ENCODE measurements at places on chromosomes 16 and 17. TPM values are rescaled to one million over a fixed set of nuclear protein-coding genes. Genes with fewer than 3 reads are reported as not detected.

CISD3 gene
- 4.9 TPM for total RNA-seq

DNAH3 gene
- 0.39 TPM for total RNA-seq

SHISA9 gene
- not detected for total RNA-seq

HLF gene
- 0.74 TPM for total RNA-seq

CDR2L gene
- 15.1 TPM for total RNA-seq

MRPL10 gene
- total RNA-seq = 79.1 TPM

MIF4GD gene
- 35.6 TPM for total RNA-seq

KRTAP4-6 gene
- total RNA-seq = not detected

NTN3 gene
- total RNA-seq = 9.4 TPM

KREMEN2 gene
- 3.9 TPM for total RNA-seq

NAA38 gene
- 130 TPM for total RNA-seq

C17orf107 gene
- 7.4 TPM for total RNA-seq

PLD2 gene
- total RNA-seq = 15.0 TPM

CHST5 gene
- total RNA-seq = 0.66 TPM

SNX20 gene
- not detected for total RNA-seq

- H3K27ac ChIP-seq = no peak overlapping the region
- no peaks in the 10 kb centered on the region for H3K4me1 ChIP-seq
- H3K27me3 ChIP-seq = peaks cover 89% of the 10 kb centered on the region
- no peaks in the 10 kb centered on the region for H3K36me3 ChIP-seq
- DNase-seq = no peak
- H3K4me3 ChIP-seq = no peak overlapping the region
Measured at GRCh38 chr17:9001559-9001958, 19.8 kb upstream of the NTN1 start.

- no peaks in the 10 kb centered on the region for H3K4me1 ChIP-seq
- no peak for DNase-seq
- no peak overlapping the region for H3K27ac ChIP-seq
- no peak overlapping the region for H3K4me3 ChIP-seq
- peaks cover 64% of the 10 kb centered on the region for H3K27me3 ChIP-seq
Measured at GRCh38 chr17:6067060-6067459, 3.1 kb upstream of the WSCD1 start.

- no peak for DNase-seq
- H3K27ac ChIP-seq = no peak overlapping the region
- H3K4me1 ChIP-seq = peaks cover 20% of the 10 kb centered on the region
- H3K27me3 ChIP-seq = no peaks in the 10 kb centered on the region
Measured at GRCh38 chr16:67457611-67458010, 23.3 kb downstream of the ATP6V0D1 start.

DNA sequence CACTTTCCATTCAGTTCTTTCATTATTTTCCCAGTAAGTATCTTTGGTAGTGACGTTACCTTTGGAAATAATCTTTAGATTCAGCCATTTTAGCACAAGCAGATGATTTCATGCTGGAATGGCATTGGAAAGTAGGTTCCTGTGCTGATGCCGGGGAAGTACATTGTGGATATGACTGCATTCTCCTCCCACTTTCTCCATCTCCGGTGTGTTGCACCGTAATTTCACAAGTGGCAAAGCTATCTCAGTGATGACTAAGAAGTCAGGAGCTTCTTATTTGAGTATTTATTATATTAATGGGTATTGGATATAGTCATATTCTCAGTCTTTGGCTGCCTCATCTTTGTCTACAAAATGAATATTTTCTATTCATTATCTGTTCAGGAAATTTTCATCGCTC is 69.8 kb downstream of the MRTFB start:
- no peak for DNase-seq
- no peak overlapping the region for H3K27ac ChIP-seq
- no peaks in the 10 kb centered on the region for H3K36me3 ChIP-seq
- no peak overlapping the region for H3K4me3 ChIP-seq
- H3K4me1 ChIP-seq = peaks cover 10% of the 10 kb centered on the region

- H3K27me3 ChIP-seq = peaks cover 5% of the 10 kb centered on the region
- H3K4me3 ChIP-seq = no peak overlapping the region
- no peaks in the 10 kb centered on the region for H3K36me3 ChIP-seq
- no peak overlapping the region for H3K27ac ChIP-seq
- no peak for DNase-seq
- H3K4me1 ChIP-seq = no peaks in the 10 kb centered on the region
Measured at GRCh38 chr17:43914451-43914850, 7.1 kb upstream of the MPP2 start.

GRCh38 chr17:55576237-55576995 is 65.2 kb upstream of the SMIM36 start:
- DNase-seq = peak; percentile 76
- no peaks in the 10 kb centered on the region for H3K27me3 ChIP-seq
- H3K36me3 ChIP-seq = no peaks in the 10 kb centered on the region

- no peaks in the 10 kb centered on the region for H3K36me3 ChIP-seq
- no peak overlapping the region for H3K4me3 ChIP-seq
- no peaks in the 10 kb centered on the region for H3K27me3 ChIP-seq
- H3K27ac ChIP-seq = no peak overlapping the region
- no peak for DNase-seq
Measured at GRCh38 chr16:76278086-76278485, 885 bp downstream of the CNTNAP4 start.

DNA sequence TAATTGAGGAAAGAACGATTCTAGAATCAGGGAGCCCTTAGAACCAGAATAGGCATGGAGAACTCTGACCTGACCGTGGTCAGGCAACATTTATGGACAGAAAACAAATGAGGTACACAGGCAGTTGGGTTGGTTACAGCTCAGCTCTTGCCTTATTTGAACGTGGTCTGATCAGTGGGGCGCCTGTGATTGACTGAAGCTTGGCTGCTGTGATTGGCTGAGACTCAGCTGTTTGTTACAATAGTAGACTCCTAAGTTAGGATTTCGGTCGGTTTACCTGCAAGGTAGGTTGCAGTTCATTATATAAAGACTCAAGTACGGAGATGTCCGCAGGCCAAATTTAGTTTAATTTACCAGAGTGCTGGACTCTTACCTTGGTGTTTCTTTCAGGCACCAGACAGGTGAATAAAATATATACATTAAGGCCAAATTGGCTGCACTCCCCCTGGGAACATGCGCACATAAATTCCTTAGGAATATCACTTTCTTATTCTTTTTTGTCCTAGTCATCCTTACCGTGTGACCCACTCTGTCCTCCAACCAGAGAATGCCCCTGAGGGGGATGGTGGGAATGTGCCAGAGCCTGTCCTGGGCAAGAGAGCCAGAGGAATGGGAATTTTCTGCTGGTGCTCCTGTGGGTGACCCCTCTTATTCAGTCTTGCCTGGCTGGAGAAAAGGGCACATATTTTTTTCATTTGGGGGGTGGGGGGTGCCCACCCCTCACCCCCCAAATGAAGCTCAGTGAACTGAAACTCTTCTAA is 7.5 kb upstream of the CSNK2A2 start:
- no peak for DNase-seq
- no peaks in the 10 kb centered on the region for H3K4me1 ChIP-seq
- H3K36me3 ChIP-seq = no peaks in the 10 kb centered on the region
- no peak overlapping the region for H3K4me3 ChIP-seq
- no peaks in the 10 kb centered on the region for H3K27me3 ChIP-seq
- no peak overlapping the region for H3K27ac ChIP-seq

DNA sequence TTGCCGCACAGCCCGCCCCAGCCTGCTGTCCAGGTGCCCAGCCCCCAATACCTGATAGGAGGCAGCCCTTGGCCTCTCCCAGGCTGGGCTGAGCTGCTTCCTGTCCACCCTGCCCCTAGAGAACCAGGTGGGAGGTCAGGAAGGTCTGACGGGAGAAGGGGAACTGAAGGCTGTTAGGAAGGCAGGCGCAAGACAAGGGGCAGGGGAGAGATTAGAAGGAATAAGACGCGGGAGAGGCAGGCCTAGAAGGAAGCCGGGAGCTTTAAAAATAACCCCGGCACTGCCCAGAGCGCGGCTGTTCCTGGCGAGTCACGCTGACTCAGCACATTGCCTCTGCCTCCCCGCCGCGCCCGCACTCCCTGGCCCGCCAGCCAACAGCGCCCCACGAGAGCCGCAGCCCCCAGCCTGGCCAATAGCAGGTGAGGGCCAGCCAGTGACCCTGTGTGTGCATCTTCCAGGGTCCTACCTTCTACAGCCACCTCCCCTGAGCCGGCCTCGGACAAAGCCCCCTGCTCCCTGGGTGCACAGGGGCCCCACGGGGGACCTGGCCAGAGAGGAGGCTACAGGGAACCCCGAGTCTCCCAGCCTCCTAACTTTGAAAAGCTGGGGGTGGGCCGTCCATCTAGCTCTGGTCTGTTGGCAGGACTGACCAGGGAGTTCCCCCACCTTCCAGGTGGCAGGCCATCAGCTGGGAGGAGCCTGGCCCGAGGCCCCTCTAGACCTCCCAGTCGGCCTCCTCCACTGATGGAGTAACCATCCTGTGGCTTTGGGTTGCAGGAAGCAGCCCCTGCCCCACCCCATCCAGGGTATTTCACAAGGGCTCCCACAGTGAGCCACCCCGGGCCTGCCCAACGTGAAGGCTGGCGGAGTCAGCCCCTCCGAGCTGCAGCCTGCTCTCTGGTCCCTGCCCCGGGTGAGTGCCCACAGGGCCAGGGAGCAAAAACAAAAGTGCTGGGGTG is 4.0 kb downstream of the MAFG start:
- peaks cover 7% of the 10 kb centered on the region for H3K36me3 ChIP-seq
- no peaks in the 10 kb centered on the region for H3K27me3 ChIP-seq
- H3K4me1 ChIP-seq = peaks cover 25% of the 10 kb centered on the region
- peak; percentile 90 for DNase-seq
- H3K27ac ChIP-seq = peak overlapping the region; percentile 87
- H3K4me3 ChIP-seq = peak overlapping the region; percentile 13

DNA sequence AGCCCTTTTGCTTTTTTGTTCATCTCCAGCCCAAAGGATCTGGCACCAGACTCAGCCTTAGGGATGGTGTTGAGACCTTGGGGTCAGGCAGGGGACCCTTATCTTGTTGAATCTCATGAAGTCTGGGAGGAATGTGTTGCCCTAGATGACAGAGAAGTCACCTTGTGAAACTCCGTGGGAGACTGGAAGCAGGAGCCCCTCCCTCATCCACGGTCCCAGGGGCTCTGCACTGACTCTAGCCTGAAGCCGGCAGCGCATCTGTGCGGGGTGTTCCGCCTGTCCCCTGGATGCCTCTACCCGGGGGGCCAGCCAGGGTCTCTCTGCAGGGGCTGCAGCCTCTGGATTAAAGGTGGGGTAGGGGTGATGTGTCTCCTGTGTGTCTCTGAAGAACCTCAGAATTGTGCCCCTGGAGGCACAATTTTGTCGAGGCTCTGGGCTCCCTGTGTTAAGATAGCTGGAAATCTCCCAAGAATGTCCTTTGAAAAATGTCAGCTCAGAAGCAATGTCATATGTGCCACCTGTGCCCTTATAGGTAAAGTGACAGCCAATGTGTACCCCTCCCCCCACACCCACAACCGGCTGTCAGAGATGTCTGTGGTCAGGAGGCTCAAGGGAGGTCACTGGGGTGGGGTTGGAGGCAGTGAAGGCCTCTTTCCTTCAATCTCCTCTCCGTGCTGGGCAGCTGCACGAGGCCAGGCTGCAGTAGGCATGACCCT is 32.1 kb upstream of the CDC42EP4 start:
- no peaks in the 10 kb centered on the region for H3K27me3 ChIP-seq
- no peak overlapping the region for H3K4me3 ChIP-seq
- DNase-seq = no peak
- no peaks in the 10 kb centered on the region for H3K36me3 ChIP-seq
- H3K4me1 ChIP-seq = peaks cover 12% of the 10 kb centered on the region

GRCh38 chr16:6600167-6600566 is 732.5 kb upstream of the RBFOX1 start:
- H3K36me3 ChIP-seq = no peaks in the 10 kb centered on the region
- no peaks in the 10 kb centered on the region for H3K4me1 ChIP-seq
- no peaks in the 10 kb centered on the region for H3K27me3 ChIP-seq
- H3K27ac ChIP-seq = no peak overlapping the region

DNA sequence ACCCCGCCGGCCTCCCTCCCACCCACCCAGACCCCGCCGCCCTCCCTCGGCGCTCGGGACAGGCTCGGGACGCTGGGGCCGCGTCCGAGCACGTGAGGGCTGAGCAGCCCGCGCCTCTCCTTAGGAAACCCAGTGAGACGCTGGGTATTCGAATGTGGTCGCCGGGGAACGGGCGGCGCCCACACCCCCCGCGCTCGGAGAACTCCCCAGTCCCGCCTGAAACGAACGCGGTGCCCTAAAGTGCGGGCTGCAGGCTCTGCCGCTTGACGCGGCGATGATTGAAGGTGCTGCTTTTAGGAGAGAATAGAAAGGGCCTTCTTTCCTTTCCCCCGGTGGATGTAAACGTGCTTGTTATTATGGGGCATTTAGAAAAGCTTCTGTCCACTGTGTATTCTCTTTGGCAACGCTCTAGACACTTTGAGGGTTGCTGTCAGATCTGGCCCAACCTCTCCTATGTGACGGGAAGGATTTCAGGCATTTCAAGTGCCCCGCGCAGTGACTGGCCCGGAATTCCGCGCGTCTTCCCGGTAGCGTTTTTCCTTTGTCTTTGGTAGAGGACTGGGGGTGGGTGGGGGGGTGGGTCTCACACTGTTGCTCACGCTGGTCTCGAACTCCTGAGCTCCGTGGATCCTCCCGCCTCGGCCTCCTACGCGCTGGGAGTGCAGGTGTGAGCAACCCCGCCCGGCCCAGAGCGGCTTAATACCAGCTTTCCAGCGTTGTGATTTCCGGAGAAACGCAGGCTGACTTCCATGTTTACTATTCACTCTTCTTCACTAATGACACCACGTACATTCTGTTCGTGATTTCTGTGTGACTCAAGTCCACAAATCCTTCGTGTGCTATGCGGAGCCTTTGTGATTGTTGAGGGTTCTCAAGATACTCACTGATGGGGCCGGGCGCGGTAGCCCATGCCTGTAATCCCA is 21.8 kb upstream of the FOXK2 start:
- peak; percentile 68 for DNase-seq
- H3K4me1 ChIP-seq = no peaks in the 10 kb centered on the region
- H3K4me3 ChIP-seq = peak overlapping the region; percentile 48
- no peaks in the 10 kb centered on the region for H3K27me3 ChIP-seq
- no peaks in the 10 kb centered on the region for H3K36me3 ChIP-seq

- no peaks in the 10 kb centered on the region for H3K27me3 ChIP-seq
- peaks cover 24% of the 10 kb centered on the region for H3K4me1 ChIP-seq
- DNase-seq = no peak
Measured at GRCh38 chr16:1613211-1613622, 1.1 kb downstream of the CRAMP1 start.

GRCh38 chr17:60102632-60103096 is 23.9 kb upstream of the HEATR6 start:
- no peaks in the 10 kb centered on the region for H3K4me1 ChIP-seq
- H3K4me3 ChIP-seq = no peak overlapping the region
- H3K27ac ChIP-seq = no peak overlapping the region
- DNase-seq = no peak
- H3K36me3 ChIP-seq = no peaks in the 10 kb centered on the region

DNA sequence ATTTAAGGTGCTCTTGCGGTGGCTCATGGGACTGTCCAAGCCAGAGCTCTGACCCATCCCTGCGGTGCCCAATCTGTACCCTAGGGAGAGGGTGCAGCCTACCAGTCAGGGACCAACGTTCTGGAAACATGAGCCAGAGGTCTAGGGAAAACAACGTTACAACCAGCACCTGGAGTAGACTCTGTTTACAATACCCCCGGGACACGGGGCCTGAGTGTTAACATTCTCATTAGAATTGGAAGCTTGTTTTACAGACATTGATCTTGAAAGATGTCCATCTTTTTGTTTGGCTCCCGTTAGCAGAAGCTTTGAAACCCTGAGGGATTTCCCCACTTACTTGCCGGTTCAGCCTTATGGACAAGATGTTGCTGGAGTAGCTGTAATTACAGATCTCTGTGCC is 6.9 kb downstream of the WIPI1 start:
- H3K36me3 ChIP-seq = no peaks in the 10 kb centered on the region
- no peaks in the 10 kb centered on the region for H3K4me1 ChIP-seq
- H3K27ac ChIP-seq = no peak overlapping the region

Measured in cardiac muscle cell (in vitro differentiated cells and primary cell).